ENCODE measurements at places on chromosomes 16 and 17.

DNA sequence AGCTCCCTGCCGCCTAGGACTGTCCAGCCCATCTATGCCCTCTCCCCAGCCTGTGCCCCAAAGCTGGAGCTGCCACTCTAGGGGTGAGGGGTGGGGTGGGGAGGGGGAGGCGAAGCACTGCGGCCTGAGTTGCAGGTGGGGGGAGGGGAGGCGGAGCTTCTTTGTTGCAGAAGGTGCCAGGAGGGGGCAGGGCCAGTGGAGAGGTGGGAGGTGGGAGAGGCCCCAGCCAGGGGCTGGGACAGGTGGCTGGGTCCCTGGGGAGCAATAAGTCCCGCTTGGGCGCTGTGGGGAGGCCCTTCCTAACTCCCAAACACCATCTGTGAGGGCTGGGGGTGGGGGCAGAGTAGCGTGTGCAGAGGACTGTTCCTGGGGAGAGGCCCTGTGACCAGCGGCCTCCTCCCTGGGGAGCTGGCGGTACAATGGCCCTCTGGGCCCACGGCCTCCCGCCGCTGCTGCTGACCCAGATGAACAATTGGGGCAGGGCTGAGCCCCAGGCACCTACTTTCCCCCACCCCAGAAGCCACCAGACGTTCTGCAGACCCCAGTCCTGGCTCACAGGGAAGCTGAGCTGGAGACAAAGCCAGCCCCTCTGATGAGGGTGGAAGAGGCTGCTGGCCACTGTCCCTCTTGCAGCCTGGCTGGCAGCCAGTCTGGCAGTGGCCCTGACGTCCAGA, 2.2 kb upstream of the NTN3 start:
- peak overlapping the region; percentile 81 for H3K27ac ChIP-seq
- no peak for DNase-seq
- H3K4me3 ChIP-seq = peak overlapping the region; percentile 61
- peaks cover 30% of the 10 kb centered on the region for H3K4me1 ChIP-seq
- H3K27me3 ChIP-seq = no peaks in the 10 kb centered on the region

GRCh38 chr17:78360371-78361224, 721 bp upstream of the SOCS3 start:
- peak overlapping the region; percentile 96 for H3K4me3 ChIP-seq
- no peaks in the 10 kb centered on the region for H3K27me3 ChIP-seq
- DNase-seq = peak; percentile 85
- peaks cover 15% of the 10 kb centered on the region for H3K36me3 ChIP-seq
- H3K27ac ChIP-seq = peak overlapping the region; percentile 99

GRCh38 chr17:57966875-57967274, 11.7 kb upstream of the CUEDC1 start:
- no peak for DNase-seq
- no peaks in the 10 kb centered on the region for H3K36me3 ChIP-seq
- H3K27me3 ChIP-seq = no peaks in the 10 kb centered on the region
- no peaks in the 10 kb centered on the region for H3K4me1 ChIP-seq
- H3K4me3 ChIP-seq = no peak overlapping the region

- peak within 1 kb of the TSS; percentile 95 for H3K27ac ChIP-seq
- H3K27me3 ChIP-seq = no peaks in the 10 kb centered on the region
- H3K36me3 ChIP-seq = peaks cover 28% of the 10 kb centered on the region
- peak; percentile 100 for DNase-seq
Measured at GRCh38 chr17:4939796-4940554, at the start of the genes RNF167 and SLC25A11. RNF167 (plus strand) TSS chr17:4940268; CDS start chr17:4940910, 642 bp downstream. SLC25A11 (minus strand) TSS chr17:4940046; CDS start chr17:4939910, 136 bp downstream.

DNA sequence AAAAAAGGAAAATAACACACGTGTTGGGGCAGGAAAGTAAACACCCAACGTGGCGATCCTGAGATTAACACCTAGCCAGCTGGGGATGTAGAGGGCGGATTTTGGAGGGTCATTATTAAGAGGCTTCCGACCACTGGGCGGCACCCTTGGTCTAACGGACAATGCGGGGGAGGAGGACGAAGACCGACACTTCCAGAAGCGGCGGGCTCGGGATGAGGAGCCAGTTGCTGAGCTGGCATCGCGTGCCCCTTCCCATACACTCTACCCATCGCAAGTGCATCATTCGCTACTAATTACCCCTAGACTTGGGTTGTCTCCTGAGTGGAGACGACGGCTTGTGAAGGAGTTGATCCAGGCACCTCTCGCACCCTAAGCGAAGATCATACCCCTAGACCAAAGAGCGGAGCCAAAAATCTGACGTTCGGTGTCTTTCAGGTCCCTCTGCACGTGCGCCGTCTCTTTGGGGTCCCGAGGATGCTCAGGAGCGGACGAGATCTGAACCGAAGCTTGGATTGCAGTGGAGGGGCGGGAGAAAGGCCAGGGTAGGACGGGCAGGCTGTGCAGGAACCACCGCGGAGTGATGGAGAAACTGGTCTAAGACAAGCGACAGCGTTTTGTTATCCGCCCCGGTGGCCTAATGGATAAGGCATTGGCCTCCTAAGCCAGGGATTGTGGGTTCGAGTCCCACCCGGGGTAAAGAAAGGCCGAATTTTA, 17.6 kb downstream of the ZNF213 start:
- H3K27me3 ChIP-seq = no peaks in the 10 kb centered on the region
- peak overlapping the region; percentile 95 for H3K27ac ChIP-seq
- DNase-seq = peak; percentile 89
- H3K4me1 ChIP-seq = peaks cover 11% of the 10 kb centered on the region
- no peaks in the 10 kb centered on the region for H3K36me3 ChIP-seq

DNA sequence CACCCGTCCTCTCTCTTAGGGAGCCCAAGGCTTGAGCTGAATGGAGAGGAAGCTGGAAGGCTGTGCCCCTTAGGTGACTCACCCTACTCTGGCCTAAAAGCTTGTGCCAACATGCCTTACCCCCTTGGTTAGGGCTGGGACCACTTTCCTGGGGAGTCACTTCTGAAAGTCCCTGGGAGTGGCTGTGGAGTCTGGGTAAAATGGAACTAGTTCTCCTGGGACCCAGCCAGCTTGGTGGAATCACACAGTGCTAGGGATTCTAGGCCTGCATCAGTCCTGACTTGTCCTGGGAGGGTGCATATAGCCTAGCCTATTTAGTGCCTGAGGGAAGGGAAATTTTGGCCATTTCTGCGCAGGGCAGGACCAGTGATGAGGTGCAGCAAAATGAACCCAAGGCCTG, 10.5 kb downstream of the MMP28 start:
- H3K27ac ChIP-seq = no peak overlapping the region
- H3K36me3 ChIP-seq = no peaks in the 10 kb centered on the region
- 0 out of 2 replicates have a peak, but pooled peaks cover 3% of the 10 kb centered on the region for H3K27me3 ChIP-seq

GRCh38 chr16:85066346-85066885, 38.8 kb downstream of the KIAA0513 start:
- H3K4me3 ChIP-seq = no peak overlapping the region
- DNase-seq = no peak
- no peak overlapping the region for H3K27ac ChIP-seq

- no peak overlapping the region for H3K4me3 ChIP-seq
- no peaks in the 10 kb centered on the region for H3K4me1 ChIP-seq
- H3K27me3 ChIP-seq = no peaks in the 10 kb centered on the region
- no peaks in the 10 kb centered on the region for H3K36me3 ChIP-seq
- DNase-seq = no peak
Measured at GRCh38 chr17:78022425-78022824, 63.9 kb downstream of the TNRC6C start.

- H3K4me3 ChIP-seq = no peak overlapping the region
- H3K4me1 ChIP-seq = no peaks in the 10 kb centered on the region
- no peaks in the 10 kb centered on the region for H3K27me3 ChIP-seq
- no peak overlapping the region for H3K27ac ChIP-seq
- H3K36me3 ChIP-seq = no peaks in the 10 kb centered on the region
Measured at GRCh38 chr17:40718930-40719329, 15.4 kb upstream of the KRT24 start.

GRCh38 chr16:29815032-29815721, 775 bp upstream of the PAGR1 start:
- DNase-seq = no peak
- peaks cover 78% of the 10 kb centered on the region for H3K4me1 ChIP-seq
- peak overlapping the region; percentile 98 for H3K27ac ChIP-seq
- peaks cover 8% of the 10 kb centered on the region for H3K36me3 ChIP-seq
- H3K4me3 ChIP-seq = peak overlapping the region; percentile 87

DNA sequence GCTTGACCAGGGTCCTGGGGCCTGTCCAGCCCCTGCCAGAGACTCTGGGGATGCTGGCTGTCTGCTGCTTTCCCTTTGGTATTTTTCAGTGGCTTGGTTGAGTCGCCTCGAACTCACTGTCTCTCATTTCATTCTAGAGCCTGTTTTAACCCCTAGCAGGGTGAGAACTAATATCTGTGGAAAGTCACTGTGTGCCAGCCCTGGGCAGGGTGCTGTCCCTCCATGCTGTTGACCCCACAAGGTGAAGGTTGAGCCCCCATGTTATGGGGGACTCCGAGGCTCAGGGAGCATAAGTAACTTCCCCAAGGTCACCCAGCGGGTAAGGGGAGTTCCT, 33.0 kb downstream of the DCAKD start:
- H3K36me3 ChIP-seq = no peaks in the 10 kb centered on the region
- no peak for DNase-seq
- peaks cover 11% of the 10 kb centered on the region for H3K4me1 ChIP-seq
- no peak overlapping the region for H3K27ac ChIP-seq
- no peaks in the 10 kb centered on the region for H3K27me3 ChIP-seq

DNA sequence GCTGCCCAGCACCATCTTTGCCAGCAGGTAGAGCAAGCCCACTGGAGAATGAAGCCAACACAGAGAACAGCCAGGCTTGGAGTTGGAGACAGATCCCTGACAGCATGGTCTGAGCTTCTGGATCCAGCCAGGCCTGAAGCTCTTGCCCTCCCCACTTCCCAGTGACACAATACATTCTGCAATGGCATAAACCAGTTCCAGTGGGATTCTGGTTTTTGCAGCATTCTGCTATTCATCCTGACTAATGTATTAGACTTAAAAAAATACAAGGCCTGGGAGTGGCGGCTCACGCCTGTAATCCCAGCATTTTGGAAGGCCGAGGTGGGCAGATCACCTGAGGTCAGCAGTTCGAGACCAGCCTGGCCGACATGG, 40.6 kb upstream of the LITAF start:
- no peaks in the 10 kb centered on the region for H3K27me3 ChIP-seq
- no peak overlapping the region for H3K4me3 ChIP-seq
- DNase-seq = no peak
- peak overlapping the region; percentile 34 for H3K27ac ChIP-seq

DNA sequence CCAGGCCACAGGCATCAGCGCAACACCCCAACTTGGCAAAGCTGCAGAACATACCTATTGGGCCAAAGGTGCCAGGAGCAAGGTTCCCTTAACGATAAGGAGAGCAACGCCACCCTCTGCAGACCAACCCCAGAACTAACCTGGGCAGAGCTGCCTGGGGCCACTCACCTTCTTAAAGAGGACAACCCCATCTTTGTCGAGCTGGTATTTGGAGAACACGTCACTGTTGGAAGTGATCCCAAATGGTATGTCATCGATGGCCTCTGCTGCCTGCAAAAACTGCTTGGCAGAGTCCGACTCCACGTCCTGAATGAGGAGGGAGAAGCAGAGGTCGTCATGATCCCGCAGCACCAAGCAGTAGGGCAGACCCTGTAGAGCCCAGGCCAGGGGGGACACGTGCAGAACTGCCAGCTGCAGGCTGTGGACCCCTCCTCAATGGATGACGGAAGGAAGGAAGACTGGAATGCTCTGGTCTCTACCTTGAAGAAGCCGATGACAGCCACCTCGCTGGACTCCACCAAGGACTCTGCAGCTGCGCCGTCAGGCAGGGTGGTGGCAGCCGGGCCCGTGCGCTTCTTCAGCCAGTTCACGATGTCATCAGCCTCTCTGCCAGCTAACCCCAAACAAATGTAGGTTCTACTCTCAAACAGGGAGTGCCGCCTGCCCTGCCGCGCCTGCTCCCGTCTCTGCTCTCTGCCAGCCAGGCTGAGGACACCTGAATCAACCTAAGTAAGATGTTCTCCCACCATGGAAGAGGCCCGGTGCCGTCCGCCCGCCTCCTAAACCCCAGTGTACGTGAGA, 5.2 kb downstream of the P4HB start:
- H3K4me1 ChIP-seq = peaks cover 21% of the 10 kb centered on the region
- H3K4me3 ChIP-seq = no peak overlapping the region
- no peak overlapping the region for H3K27ac ChIP-seq
- H3K27me3 ChIP-seq = no peaks in the 10 kb centered on the region
- no peak for DNase-seq

DNA sequence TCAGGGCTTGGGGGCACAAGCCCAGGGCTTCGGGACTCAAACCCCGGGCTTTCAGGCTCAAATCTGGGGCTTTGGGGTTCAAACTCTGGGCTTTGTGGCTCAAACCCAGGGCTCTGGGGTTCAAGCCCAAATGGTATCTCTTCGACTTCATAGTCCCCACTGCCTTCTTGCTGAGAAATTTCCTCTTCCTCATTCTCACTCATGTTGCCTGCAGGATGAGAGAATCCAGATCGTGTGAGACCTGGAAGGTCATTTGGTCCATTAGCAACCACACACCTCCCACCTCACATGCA, 576 bp downstream of the ZNF768 start:
- no peaks in the 10 kb centered on the region for H3K27me3 ChIP-seq
- H3K36me3 ChIP-seq = no peaks in the 10 kb centered on the region
- H3K27ac ChIP-seq = peak overlapping the region; percentile 74
- H3K4me3 ChIP-seq = peak overlapping the region; percentile 69
- no peak for DNase-seq

DNA sequence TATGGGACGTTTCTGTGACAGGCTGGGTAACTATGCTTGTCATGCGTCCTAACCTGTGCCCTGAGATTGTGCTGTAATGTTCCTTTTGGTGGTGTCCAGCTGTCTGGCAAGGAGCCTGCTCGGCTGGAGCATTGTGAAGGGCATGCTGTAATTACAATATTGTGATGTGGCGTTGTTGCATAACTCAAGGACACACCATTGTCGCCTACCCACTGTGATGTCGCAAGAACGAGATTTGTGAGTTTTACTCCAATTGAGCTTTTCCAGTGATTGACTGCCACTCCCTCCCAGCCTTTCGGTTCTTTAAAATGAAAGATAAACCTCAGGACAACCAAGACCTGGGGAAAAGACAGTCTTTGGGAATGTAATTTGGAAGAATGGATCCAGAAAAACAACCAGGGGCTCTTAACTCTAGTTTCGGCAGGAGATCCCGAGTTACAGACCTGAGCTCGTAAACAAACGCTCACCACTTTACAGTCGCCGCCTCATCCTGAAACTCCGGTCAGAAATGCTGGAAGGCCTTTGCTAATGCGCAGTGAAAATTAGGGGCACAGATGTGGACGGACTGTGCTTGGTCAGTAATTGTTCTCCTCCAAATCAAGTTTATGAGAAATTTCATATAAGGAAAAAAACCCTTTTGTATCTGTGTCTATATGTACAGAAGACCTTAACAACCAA, 1.3 kb downstream of the ZNF750 start:
- H3K36me3 ChIP-seq = no peaks in the 10 kb centered on the region
- no peaks in the 10 kb centered on the region for H3K4me1 ChIP-seq
- H3K27me3 ChIP-seq = no peaks in the 10 kb centered on the region
- no peak overlapping the region for H3K4me3 ChIP-seq

GRCh38 chr17:78268191-78268874, 36.9 kb downstream of the TMEM235 start:
- no peak for DNase-seq
- peaks cover 8% of the 10 kb centered on the region for H3K4me1 ChIP-seq
- no peak overlapping the region for H3K27ac ChIP-seq
- no peak overlapping the region for H3K4me3 ChIP-seq

DNA sequence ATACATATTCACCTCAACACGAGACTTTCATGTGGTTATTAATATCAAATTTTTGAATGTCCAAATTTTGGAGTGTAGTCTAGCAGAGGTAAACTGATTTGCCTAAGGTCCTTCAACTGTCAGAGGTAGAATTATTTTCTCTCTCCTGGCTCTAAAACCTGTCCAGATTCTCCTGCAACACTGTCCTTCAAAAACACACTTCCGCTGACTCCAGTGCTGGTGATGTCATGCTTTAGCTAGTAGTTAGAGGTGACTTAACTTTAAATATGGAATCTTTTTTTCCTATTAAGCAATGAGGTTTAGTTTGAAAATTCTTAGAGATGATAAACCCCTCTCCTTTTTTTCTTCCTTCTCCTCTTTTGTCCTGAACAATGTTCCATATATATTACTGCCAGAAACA, 10.8 kb upstream of the CBLN1 start:
- peaks cover 18% of the 10 kb centered on the region for H3K27me3 ChIP-seq
- no peaks in the 10 kb centered on the region for H3K36me3 ChIP-seq
- no peaks in the 10 kb centered on the region for H3K4me1 ChIP-seq
- DNase-seq = no peak
- no peak overlapping the region for H3K4me3 ChIP-seq
- H3K27ac ChIP-seq = no peak overlapping the region

All from HCT116 (cell line).